Parietal lobe (tissue), 2 donors: ENCODE measurements at places on chromosomes 6 and 20. TPM values are rescaled to one million over a fixed set of nuclear protein-coding genes. Genes with fewer than 3 reads are reported as not detected.

The WFDC11 gene
- total RNA-seq, result not detected

The TBXT gene
- total RNA-seq, result not detected

The FAM209B gene
- not detected for total RNA-seq

The BPIFB1 gene
- total RNA-seq, result not detected

The MAN1A1 gene
- 13.8 TPM for total RNA-seq

The ULBP2 gene
- 3.4 TPM for total RNA-seq

The LRRC1 gene
- total RNA-seq, result 17.5 TPM

The ASCC3 gene
- total RNA-seq, result 42.6 TPM

The CALHM4 gene
- total RNA-seq, result not detected

The ANKEF1 gene
- 2.8 TPM for total RNA-seq

The MEI4 gene
- total RNA-seq, result 0.31 TPM

The SYNDIG1 gene
- total RNA-seq, result 67.0 TPM

The MICAL1 gene
- total RNA-seq, result 69.8 TPM

The MARCKS gene
- total RNA-seq, result 298 TPM
